RWPE2 (cell line): ENCODE measurements at places on chromosomes 2 and 18.

DNA sequence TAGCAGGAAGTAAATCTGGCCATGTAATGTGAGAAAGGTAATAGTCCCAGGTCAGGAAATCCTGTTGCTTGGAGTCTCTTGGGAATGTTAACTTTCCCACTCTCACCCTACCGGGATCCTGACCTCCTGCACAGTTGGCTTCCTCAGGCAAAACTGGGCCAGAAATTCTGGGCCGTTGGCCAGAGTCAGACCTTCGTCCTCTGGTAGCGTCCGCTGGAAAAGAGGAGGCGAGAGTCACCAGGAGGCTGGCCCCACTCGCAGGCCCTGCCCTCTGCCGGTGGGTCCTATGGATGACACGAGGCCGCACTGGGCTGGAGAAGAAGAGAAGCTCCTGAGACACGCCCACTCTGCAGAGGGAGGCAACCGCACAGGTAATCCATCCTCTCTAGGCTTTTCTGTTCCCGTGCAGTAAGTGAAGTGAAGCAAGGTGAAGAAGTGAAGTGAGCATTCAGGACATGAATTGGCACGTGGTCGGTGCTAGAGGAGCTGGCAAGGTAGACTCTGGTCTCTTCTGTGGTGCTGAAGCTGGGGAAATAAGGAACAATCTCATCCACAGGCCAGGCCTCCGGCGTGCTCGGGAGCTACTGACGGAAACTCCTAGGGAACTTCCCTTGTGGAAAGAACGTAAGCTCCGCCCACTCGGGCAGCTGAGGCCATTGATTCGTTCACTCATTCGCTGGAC lies 182.7 kb upstream of the GLI2 start:
- peak; percentile 84 for DNase-seq

DNA sequence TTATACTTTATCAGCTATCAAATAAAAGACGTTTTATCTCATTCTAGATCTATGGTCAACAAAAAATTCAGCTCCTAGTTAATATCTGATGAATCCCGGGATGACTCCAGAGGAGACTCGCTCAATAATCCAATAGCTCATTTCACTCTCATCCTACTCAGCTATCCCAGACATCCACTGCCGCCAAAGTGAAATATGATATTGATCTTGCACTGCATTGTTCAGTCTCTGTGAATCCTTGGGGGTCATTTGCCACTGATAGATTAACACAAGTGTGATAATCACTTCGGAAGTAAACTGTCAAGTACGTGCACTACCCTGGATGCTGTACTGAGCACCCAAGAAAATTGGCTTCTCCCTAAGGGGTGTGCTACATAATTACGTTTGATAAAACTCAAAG lies 249.1 kb downstream of the SUCLG1 start:
- no peak for DNase-seq

GRCh38 chr2:112029164-112029563 lies 25.9 kb upstream of the TMEM87B start:
- no peak for DNase-seq

DNA sequence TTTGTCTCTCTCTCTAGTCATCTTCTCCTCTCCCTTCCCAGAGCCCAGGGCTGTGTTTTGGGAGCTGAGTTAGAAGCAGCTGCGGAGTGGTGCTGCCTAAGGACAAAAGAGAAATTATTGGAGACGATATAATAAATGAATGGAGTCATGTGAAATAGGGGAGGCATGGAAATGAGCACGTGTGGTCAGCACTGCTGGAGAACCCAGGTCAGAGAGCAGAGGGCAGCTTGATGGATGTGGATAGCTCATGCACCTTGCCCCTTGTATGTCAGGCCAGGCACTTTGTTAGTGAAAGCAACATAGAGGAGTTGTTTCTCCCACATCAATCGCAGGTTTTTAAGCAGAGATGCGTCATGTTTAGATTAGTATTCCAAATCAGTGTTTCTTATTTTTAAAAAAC lies 15.7 kb downstream of the TTR start:
- DNase-seq: no peak

DNA sequence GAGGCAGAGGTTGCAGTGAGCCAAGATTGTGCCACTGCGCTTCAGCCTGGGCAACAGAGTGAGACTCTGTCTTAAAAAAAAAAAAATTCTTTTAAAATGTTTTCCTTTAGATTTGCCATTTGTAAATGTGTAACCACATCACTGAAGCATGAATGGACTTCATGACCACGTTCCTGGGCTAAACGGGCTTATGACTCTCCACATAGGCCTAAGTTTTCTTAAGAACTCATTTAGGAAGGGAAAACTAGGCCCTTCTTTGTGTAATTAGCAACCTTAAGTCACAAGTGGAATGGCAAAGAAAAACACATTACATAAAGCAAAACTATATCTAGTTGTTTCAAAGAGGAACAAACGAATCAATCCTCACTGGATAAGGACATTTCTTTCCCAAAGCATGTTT lies 99.5 kb downstream of the MEIS1 start:
- no peak for DNase-seq

- DNase-seq: no peak
These were observed 232.9 kb upstream of the ID2 start for GRCh38 chr2:8448824-8449556.

GRCh38 chr2:191691016-191691735 lies 13.2 kb downstream of the NABP1 start:
- no peak for DNase-seq
